ENCODE measurements at places on chromosomes 3 and 15.

- no peak for DNase-seq
Observed at GRCh38 chr3:147797095-147797494, 387.9 kb downstream of the ZIC1 start.

DNA sequence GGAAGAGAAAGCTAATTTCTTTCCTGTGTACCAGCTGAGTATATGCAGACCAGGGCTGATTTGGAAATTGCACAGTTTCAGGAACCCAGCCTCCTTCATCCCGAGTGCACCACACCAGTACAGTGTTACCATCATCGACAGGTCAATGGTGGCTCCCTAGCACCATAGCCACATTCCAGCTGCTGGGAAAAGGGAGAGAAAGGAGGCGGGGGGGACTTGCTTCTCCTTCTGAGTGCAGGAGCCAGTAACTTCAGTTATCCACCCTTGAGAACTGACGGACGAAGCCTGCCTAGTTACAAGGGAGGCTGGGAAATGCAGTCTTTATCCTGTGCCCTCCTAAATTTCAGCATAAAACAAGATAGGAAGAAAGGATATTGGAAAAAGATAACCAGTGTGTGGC lies 129.7 kb upstream of the PRICKLE2 start:
- DNase-seq, result no peak

DNA sequence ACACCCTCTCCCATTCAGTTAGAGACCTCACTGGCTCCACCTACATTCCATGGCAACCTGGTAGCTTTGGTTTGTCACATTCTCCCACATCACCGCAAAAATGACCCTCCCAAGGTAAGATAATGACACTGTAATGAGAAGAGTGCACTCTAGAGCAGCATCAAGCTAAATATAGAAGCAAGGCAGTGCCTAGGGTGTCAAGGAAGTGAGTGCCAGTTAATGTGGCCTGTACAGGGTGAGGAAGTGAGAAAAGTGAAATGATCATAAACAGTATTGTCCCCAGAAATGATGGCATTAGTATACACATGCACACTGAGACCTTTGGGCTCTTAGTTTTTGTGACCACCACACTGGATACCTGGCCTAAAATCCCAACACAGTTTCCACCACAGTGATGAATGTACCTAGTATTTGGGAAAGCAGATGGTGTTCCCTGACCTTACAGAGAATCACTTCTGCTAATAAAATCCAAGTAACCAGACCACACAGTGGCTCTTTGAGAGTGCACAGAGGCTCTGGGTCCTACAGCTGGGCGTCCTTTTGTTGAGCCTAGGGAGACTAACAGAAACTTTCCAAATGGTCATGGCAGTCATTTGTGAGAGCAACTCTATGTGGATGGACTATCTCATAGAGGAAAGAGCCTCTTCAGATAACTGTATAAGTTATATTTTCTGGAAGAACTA lies 106.6 kb downstream of the ARPP21 start:
- no peak for DNase-seq

DNA sequence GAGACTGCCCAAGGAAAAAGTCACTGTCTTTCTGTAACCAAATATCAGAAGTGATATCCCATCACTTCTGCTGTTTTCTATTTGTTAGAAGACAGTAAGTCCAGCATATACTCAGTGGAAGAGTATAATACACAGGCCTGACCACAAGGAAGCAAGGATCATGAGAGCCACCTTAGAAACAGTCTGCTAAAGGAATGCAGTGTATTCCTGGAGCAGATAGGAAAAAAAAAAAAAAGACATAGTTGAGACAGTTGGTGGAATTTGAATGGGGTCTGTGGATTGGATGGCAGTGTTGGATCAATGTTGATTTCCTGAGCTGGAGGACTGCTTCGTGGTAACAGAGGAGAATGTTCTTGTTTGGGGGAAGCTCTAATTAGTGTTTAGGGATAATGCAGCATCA lies 26.5 kb upstream of the FBXL2 start:
- DNase-seq, result no peak

GRCh38 chr15:100861511-100861991 lies 18.1 kb upstream of the ALDH1A3 start:
- no peak for DNase-seq

DNA sequence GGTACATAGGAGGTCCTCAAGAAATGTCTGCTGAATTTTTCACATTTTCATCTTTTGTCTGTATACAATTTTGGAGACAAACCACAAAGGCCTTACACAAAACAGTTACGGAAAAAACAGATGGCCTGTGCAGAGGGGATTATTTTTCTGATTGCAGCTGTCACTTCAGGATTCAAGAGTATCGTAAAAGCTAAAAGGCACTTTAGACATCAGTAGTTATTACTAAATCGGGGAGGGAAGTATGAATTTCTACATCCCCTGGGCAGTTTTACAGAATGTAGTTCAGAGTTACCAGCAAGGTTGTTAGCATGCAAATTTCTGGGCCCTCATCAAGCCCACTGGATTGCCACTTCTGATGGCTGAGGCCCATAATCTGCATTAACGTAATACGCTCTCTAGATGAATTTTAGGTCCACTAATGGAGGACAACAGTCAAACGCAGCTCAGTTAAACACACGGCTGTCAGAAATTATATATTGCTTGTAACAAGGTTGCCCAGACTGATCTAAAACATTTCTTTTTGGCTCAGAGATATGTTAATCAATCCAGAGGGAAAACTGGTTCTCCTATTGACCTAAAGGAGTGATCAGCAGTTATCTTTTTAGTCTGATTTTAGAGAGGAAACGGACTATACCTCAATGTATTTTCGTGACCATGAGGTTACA lies 1.1 kb downstream of the RIOX2 start:
- DNase-seq, result no peak

DNA sequence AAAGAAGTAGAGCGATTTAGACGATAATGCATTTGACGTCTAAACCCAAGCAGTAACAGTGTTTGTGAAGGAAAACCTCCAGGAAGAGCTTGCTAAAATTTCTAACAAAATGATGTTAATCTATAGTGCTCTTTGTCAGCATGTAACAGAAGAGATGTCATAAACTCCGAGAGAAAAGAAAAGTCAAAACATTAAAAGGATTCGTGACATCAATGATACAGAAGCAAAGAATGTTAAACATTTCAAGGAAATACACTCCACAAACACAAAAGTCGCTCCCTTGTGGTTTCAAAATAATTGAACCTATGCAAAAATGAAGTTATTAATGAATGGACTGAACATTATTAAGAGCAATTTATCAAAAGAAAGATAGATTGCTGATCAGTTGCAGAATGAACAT lies 27.9 kb downstream of the AADAC start:
- DNase-seq, result no peak

DNA sequence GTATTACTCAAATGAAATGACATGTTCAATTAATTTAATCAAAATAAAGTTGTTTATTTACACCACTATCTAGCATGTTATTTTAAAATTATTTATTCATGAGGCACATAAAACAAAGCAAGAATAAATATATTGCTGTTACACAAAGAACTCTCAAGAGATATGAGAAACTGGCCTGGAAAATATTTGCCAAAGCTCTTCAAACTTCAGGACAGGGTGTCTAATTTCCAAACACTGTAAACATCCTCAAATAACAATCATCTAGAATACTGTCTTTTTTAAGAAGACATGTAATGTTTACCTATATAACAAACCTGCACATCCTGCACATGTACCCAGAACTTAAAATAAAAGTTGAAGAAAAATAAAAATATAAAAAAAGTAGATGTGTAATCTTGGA lies 876.6 kb downstream of the TUSC7 start:
- DNase-seq, result no peak

DNA sequence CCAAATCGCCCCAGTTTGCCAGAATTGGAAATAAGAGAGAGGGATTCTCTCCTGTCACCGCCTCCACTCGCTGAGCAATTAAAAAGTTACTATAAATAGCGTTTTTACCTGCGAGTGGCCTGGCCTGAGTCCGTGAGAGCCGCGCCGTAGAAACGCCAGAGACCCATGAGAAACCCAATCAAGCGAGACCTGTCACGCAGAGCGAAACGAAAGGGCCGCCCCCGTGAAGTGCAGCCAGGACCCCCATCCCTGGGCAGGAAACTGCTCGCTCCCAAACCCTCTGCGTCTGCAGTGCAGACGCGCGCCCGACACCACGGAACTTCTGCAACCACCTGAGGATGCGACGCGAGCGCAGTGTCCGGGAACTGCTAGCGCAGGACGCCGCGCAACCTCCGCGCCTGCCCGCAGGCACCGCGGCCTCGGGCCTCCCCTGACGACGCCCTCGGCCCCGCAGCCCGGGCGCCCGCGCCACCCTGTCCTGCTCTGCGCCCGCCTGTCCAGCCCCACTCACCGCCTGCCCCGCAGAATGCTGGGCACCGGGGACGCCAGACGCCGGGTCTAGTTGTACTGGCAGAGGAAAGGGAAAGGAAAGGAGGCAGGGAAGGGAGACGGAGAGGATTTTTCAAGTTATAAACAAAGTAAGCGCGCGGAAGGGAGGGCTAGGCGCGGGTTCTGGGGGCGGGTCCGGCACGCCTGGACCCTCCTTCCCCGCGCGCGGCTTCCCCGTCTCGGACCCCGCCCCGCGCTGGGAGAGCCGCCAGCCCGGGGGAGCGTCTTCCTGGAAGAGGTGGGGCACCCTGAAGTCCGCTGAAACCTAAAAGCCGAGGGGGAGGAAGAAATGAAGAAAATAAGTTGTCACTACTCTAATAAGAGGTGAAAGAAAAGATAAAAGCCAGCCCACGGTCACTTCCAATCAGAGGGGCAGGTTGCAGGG lies at the start of gene PLSCR4:
Gene PLSCR4, minus strand, starts transcription at position 657 of the 934 bp plus-strand sequence. CDS start 29,034 bp downstream, outside the sequence.
- peak; percentile 77 for DNase-seq

GRCh38 chr3:156395961-156396710 lies 158.8 kb downstream of the SSR3 start:
- DNase-seq, result no peak

GRCh38 chr3:5762506-5762905 lies 575.0 kb downstream of the EDEM1 start:
- no peak for DNase-seq

DNA sequence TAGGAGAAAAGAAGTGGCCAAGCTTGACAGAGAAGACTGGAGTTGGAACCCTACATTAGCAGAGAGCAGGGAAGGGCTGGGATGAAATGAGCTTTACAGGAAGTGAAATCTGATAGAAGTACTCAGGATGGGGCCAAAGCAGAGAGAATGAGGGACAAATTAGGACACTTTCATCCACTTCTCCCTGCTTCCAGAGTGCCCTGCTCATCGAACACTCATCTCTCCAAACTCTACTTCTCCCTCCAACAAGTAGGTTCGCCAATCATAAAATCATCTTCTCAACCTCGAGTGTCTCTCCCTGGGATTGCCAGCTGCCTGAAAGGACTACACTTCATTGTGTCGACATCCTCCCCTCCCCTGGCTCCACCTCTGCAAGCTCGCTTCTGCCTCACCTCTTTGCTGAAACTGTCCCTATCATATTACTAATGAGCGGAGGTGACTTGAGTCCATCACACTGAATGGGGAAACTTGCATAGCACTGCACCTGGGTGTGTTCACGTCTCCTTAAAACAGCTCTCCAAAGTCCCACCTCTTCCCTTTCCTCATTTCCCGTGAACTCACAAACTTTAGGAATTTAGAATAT lies 365.8 kb downstream of the FOXP1 start:
- DNase-seq, result no peak

DNA sequence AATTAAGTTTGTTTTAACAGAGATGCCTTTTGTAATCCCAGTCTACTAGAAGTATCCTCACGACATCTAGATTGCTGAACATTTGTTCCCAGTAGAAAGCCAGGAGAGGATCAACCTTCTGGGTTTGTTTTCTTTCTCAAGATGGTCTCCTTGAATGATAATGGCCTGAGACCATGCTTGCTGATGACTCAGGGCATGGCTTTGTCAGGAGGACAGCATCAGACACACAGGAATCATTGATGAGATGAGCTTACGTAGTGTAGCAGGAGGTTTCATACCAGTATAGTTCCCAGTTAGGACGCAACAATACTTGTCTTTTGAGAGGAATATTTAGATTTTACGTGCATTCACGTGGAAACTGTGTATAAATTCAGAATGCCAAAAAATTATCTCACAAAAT lies 38.6 kb downstream of the ATP1B3 start:
- DNase-seq, result no peak

GRCh38 chr3:118001380-118001779 lies 1033.3 kb downstream of the IGSF11 start:
- no peak for DNase-seq

DNA sequence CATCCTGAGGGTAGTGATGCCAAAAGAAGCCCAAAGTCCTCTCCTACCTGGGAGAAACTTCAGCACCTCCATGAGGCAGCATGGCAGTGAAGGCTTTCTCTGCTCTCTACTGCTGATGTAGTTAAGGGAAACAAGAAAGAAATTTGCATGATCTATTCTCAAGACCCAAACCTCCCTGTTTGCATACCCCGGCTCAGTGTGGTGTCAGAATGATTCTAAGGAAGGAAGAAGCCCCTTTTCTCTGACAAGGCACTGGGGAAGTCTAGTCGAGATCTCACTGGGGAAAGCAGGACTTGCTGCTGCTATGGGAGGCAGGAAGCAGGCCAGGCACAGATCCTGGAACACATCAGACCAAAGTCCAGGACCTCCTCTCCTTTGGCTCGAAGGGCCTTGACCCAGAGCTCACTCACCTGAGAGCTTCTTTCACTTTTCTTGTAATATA lies 89.4 kb upstream of the ICE2 start:
- no peak for DNase-seq

DNA sequence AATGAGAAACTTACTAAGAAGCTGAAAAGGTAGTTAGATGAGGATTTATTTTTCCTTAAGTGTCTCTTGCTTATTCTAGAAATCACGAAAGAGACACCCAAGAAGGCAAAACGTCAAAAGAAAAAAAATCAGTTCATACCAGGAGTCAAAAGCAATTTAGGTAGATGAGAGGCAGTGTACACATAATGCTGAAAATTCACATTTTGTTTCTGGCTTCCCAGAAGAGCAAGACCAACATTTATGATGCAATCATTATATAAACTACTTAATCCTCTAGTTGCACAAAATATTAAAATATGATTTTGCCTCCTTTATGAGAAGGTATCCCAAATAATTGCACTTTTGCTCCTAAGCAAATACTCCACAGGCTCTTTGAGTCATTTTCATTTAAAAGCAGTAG lies 228.0 kb downstream of the FMN1 start:
- DNase-seq, result no peak

GRCh38 chr15:52498706-52499105 lies 30.0 kb downstream of the MYO5A start:
- DNase-seq, result no peak

DNA sequence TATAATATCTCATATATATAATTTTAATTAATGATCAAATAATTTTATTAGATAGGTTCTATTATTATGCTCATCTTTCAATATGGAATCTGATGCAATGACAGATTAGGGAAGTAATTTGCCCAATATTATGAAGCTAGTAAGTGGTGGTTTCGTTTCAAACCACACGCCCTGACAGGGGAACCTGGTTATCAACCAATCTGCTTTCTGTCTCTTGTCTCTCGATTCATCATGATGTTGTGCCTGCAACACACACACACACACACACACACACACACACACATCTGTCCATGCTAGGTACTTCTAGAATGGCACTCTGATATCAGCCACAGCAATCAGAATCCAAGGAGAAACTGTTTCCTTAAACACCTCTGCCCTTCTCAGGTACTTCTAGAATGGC lies 128.4 kb downstream of the ZBBX start:
- no peak for DNase-seq

- no peak for DNase-seq
Observed at GRCh38 chr15:73139744-73140553, 87.7 kb downstream of the NEO1 start.
